ENCODE measurements at places on chromosomes 7 and 10.

DNA sequence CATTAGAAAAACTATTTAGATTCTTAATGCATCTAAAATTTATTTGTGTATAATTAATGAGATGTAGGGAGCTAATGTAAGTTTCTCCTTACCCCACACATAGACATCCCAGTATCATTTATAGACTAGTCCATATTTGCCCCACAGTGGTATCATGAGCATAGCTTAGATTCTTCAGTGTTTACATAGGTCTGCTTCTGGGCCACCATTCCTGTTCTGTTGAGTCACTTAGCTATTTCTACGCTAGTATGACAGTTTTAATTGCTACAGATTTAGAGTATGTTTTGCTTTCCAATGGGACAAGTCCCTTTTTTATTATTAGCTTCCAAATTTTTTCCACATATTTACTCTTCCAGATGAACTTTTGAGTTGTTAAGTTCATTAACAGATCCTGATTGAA, 69.4 kb downstream of the MCMBP start:
- no peak for DNase-seq

- DNase-seq: no peak
Observed at GRCh38 chr7:40239755-40240303, 105.0 kb downstream of the SUGCT start.

DNA sequence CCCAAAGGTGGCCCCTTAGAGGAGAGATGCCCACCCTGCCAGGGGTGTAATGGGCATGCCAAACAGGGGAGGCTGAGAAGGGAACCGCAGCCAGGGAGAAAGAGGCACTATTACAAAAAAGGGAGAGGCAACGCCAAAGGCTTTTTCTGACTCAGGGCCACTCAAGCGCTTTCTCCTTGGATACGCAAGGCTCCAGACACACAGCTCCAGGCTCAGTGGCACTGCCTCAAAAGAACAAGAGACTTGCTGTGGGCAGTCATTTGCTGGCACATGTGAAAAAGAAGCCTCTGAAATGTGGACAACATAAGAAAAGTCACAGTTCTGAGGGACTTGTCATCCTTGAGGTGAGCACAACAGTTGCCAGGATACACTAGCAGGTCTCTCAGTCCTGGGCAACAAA, 128.4 kb downstream of the DGKI start:
- DNase-seq: no peak

DNA sequence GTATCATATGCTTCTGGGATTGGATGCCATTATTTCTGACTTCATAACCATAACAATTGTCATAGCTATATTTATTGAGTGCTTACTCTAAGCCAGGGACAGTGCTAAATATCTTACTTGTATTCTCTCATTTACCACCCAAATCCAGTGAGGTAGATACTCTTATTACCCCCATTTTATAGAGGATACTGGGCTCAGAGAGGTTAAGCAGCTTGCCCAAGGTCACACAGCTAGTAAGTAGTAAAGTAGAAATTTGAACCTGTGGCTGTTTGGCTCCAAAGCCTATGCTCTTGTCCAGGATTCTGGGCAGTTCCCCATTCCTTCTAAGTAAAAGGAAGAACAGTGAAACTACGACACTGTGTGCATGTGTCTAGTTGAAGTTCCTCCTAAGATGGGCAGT, 56.5 kb downstream of the COL13A1 start:
- no peak for DNase-seq

DNA sequence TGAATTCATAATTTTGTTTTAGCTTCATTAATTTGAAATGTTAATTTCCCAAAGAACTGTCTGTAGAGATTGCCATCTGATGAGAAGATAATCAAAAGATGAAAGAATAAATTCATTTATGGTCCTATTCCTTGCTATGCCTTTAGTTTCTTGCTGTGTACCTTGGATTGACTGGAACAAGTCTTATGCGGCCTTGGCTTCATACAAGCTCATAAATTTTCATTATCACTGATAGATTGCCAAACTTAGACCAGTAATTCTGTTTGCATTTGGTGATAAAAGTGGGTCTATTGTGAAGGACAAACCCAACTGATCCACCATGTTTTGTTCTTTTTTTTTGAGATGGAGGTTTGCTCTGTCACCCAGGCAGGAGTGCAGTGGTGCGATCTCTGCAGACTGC, 48.2 kb downstream of the ARID5B start:
- DNase-seq: no peak

DNA sequence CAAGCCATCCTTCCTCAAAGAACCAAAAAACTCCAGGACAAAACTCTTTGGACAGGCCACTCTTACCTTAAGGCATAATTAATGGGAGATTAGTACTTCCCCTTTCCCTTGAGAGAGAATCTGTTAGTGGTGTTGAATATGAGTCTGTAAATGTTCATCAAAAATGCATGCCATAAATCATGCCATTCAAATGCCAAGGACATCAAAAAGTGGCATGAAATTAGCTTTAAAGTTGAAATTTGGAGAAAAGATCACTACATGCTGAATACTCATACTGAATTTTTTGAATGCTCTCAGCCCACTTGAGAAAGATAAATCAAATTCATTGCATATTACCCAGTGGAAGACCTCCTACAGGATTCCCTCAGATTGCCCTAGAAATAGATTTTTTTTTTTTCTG, 6.7 kb downstream of the NRCAM start:
- DNase-seq: no peak

DNA sequence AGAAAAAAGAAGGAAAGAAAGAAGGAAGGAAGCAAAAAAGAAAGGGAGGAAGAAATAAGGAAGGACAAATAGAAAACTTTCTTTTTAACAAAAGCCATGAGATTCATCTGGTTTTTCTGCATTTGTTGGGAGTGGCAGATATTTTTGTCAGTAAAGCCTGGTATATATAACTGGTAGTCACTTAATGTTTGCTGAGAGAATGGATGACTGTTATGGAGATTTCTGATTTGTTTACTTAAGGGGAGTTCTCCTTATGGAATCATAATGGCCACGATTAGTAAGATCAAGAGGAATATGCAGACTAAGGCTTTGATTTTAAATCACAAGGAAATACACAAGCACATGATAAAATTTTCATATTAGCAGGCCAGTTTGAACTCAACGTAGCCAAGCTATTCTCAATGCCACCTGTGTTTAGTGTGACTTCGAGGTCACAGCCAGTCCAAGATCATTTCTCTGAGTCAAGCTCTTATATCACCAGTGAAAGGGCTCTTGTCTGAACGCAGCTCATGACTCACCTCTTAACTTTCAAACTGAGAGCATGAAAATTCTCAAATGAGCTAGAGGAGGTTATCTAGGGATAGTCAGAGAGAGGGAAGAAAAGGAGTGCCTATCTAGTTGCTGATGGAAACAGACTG, 445.1 kb upstream of the ZMIZ1 start:
- DNase-seq: no peak

- DNase-seq: no peak
Observed at GRCh38 chr10:89518876-89519842, 16.2 kb downstream of the SLC16A12 start.

DNA sequence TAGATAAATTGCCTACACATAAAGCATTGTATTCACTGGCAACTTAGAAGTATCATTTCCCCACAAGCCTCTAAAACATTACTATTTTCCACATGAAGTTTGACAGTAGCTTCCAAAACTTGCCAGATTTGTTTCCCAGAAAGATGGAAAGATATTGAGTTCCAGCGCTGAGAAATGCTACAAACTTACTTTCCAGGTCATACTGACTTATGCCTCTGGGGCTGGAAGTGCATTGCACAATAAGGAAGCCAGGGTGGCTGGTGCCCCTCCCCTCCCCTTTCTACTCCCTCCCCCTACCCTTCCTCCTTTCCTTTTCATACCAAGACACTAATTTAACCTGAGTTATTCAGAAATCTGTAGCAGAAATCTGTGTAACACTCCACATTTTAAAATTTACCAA, 212.6 kb downstream of the WDR37 start:
- no peak for DNase-seq

DNA sequence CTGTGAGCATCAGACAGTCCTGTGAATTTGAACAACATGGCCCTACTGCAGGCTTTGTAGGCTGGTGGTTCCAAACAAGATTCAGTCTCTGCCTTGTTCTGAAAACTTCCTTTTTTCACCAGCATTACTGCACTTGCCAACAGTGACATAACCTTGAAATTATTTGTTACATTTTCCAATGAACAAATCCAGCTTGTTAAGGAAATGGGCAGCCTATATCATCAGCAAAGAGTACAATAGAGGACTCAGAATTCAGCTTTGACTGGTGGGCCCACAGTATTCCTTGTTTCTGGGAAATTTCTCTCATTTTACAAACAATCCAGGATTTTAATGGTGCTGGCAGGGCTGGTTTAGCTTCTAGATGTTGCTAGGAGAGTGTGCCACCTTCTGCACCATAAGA, 703.7 kb upstream of the FZD8 start:
- no peak for DNase-seq

GRCh38 chr7:134129856-134130523, 2.9 kb downstream of the LRGUK start:
- no peak for DNase-seq

DNA sequence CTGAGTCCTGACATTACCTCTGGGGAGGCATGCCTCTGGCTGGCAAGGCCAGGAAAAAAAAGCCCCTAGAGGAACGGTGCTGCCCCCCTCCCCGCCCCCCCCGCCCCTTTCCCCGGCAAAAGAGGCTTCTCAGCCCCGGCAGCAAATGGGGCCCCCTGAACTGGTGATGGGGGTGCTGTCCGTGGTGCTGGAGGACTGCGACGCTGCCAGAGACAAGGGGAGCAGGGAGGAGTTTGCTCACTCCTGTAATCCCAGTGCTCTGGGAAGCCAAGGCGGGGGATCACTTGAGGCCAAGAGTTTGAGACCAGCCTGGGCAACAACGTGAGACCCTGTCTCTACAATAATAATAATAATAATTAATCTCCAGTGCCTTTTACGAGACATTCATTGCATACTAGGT, 23.7 kb downstream of the SRRM3 start:
- DNase-seq: no peak

DNA sequence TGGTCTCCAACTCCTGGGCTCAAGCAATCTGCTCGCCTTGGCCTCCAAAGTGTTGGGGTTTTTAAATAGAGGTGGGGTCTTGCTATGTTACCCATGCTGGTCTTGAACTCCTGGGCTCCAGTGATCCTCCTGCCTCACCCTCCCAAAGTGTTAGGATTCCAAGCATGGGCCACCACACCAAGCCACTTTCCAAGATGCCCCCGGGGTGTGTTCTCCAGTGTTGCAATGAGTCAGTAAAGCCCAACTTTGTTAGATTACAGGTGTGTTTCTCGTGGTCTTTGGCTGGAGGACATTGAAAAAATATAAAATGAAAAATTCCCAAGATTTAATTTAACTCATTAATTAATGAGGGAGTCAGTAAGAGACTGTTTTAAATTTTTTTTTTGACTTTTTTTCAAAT, 29.2 kb downstream of the TACR2 start:
- DNase-seq: no peak

DNA sequence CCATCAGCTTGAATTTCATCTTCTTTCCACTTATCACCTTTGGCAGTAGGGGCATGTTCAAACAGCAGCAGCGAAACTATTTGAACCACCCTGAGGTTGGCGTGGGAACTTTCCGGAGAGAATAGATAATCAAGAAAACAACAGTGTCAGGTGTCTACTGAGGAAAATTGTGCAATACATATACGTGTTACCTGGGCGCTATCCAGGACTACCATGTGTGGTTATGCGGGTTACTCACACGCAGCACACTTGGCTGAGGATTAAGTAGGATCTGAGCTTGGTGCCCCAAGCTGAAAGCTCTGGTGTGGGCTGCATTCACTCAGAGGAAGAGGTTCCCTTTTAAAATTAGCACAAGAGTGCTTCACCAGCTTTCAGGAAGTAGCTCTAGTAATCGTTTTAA, 8.8 kb upstream of the ABI1 start:
- peak; percentile 16 for DNase-seq

DNA sequence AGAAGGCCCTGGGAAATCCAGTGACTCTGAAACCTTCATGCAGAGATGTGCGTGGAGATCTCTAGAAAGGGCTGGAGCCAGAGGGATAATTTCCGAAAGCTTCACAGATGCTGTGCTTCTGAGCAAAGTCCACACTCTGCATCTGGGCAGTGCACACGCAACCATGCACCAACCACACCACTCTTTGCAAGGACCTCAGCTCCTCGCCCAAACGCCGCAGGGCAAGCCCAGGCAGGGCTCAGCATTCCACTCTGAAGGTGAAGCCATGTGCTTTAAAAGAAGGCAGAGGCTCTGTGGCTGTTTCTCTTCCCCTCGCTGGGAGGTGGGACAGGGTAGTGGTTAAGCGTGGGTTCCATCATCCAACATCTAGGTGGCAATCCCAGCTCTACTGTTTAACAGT, 48.4 kb downstream of the ASB13 start:
- no peak for DNase-seq

GRCh38 chr7:80508440-80508839, 3.4 kb downstream of the GNAT3 start:
- no peak for DNase-seq

- DNase-seq: no peak
Observed at GRCh38 chr7:94422827-94423460, 28.2 kb downstream of the COL1A2 start.

DNA sequence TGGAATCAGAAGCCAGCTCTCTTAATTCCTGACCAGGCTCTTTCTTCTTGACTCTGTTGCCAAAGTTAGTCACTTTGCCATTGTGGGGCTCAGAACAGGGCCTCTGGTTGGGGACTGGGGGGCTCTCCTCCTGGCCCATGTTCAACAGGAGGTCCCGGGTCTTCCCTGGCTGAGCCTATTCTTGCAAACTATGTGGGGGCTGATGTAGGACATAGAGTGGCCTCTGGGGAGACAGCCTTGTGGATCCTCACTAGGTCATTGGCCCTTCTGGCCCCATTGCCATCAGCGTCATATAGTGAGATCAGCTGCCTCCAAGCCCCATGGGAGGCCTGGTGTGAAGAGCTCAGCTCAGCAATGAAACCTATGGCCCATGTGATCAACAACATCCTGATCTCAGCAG, 77.6 kb upstream of the LEP start:
- DNase-seq: no peak

- DNase-seq: no peak
Observed at GRCh38 chr7:106914018-106914607, 49.0 kb downstream of the PIK3CG start.

GRCh38 chr7:117605712-117606111, 125.9 kb downstream of the CFTR start:
- no peak for DNase-seq

GRCh38 chr10:13425397-13425796, 77.3 kb upstream of the SEPHS1 start:
- no peak for DNase-seq

Data from bone marrow (tissue), 2 donors.